RWPE2 (cell line): ENCODE measurements at places on chromosomes 5 and 9.
A peak's percentile ranks its signal among the peaks of the same experiment; 100 is the strongest.

- no peak overlapping the region for H3K27ac ChIP-seq
- no peak overlapping the region for H3K4me3 ChIP-seq
- DNase-seq = no peak
- H3K36me3 ChIP-seq = no peaks in the 10 kb centered on the region
- no peaks in the 10 kb centered on the region for H3K4me1 ChIP-seq
These were observed 34.3 kb upstream of the FSD1L start for GRCh38 chr9:105413525-105413924.

DNA sequence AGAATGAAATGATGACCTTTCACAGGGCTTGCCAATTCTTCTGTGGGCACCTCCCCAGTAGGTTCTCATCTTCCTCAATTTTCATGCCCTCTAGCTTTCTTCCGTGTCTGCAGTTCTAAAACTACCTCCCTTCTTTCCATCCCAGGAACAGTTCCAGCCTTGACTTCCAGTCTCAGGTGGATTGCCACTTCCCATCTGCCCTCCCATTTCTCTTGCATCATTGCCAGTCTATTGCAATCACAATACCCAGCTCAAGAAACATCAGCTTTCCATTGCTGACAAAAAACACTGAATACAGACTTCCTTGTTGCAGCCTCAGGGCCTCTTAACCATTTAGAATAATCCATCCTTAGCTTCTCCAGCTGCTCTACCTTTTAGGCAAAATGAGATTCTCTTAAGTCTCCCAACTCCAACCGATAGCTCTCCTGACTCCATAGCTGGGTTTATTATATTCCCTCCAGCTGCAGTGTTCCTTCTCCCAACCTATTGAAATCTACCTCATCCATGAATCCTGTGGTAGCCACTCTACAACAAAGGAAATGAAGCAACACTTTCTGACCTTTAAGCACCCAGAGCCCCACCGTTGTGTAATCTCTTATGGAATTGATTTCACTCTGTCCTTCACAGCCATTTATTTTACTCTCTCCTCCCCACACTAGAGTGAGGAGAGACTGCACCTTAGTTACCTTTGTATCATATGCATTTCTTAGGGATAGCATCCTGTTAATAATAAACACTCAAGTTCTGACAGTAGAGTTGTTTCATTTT, 75.6 kb upstream of the PCA3 start:
- H3K4me1 ChIP-seq = peaks cover 20% of the 10 kb centered on the region
- no peaks in the 10 kb centered on the region for H3K36me3 ChIP-seq
- DNase-seq = no peak
- peak overlapping the region; percentile 21 for H3K27ac ChIP-seq
- H3K4me3 ChIP-seq = no peak overlapping the region

DNA sequence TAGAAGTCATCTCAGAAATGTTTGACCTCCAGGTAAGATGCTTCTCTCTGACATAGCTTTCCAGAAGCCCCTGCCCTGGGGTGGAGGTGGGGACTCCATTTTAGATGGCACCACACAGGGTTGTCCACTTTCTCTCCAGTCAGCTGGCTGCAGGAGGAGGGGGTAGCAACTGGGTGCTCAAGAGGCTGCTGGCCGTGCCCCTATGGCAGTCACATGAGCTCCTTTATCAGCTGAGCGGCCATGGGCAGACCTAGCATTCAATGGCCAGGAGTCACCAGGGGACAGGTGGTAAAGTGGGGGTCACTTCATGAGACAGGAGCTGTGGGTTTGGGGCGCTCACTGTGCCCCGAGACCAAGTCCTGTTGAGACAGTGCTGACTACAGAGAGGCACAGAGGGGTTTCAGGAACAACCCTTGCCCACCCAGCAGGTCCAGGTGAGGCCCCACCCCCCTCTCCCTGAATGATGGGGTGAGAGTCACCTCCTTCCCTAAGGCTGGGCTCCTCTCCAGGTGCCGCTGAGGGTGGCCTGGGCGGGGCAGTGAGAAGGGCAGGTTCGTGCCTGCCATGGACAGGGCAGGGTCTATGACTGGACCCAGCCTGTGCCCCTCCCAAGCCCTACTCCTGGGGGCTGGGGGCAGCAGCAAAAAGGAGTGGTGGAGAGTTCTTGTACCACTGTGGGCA, 642 bp downstream of the CSF2 start:
- H3K4me3 ChIP-seq = no peak overlapping the region
- peaks cover 31% of the 10 kb centered on the region for H3K4me1 ChIP-seq
- DNase-seq = no peak

DNA sequence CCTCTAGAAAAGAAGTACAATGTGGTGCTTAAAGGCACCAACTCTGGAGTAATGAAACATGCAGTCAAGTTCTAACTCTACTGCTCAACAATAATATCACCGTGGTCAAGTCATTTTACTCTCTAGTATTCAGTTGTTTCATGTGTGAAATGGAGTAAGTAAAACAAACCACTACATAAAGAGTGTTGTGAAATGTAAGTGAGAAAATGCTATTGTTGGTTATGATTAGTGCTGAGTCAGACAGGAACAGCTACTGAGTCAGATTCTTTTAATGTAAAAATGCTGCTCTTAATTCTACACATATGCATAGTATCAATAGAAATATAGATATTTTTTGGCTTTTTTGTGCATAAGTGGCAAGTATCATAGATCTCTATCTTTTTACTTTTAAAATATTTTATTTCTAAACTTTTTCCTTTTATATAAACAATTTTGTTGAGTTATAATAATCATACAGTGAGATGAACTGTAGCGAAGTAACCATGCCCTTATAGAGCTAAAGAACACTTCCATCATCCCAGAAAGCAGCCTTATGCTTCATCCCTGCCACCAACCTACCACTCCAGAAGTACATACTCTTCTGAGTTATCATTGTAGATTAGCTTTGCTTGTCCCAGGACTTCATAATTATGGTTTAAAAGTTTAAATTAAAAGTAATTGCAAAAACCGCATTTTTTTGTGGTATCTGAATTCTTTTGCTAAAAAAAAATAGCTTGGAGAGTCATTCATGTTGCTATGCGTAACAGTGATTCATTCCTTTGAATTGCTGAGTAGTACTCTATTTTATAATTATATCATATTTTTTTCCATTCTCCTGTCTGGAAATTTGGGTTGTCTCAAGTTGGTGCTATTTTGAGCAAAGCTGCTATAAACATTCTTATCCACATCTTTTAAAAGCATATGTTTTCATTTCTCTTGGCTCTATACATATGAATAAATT, 548.2 kb upstream of the CLINT1 start:
- no peaks in the 10 kb centered on the region for H3K36me3 ChIP-seq
- no peaks in the 10 kb centered on the region for H3K27me3 ChIP-seq
- peaks cover 15% of the 10 kb centered on the region for H3K4me1 ChIP-seq
- DNase-seq = no peak

- H3K27ac ChIP-seq = no peak overlapping the region
- no peaks in the 10 kb centered on the region for H3K27me3 ChIP-seq
- H3K4me3 ChIP-seq = no peak overlapping the region
- DNase-seq = no peak
- H3K36me3 ChIP-seq = no peaks in the 10 kb centered on the region
- H3K4me1 ChIP-seq = no peaks in the 10 kb centered on the region
These were observed 329.8 kb upstream of the PDE4D start for GRCh38 chr5:60223342-60223741.

GRCh38 chr9:69571032-69571431, 101.1 kb downstream of the APBA1 start:
- no peaks in the 10 kb centered on the region for H3K27me3 ChIP-seq
- peak overlapping the region; percentile 77 for H3K27ac ChIP-seq
- no peak overlapping the region for H3K4me3 ChIP-seq
- peaks cover 48% of the 10 kb centered on the region for H3K4me1 ChIP-seq
- no peaks in the 10 kb centered on the region for H3K36me3 ChIP-seq

DNA sequence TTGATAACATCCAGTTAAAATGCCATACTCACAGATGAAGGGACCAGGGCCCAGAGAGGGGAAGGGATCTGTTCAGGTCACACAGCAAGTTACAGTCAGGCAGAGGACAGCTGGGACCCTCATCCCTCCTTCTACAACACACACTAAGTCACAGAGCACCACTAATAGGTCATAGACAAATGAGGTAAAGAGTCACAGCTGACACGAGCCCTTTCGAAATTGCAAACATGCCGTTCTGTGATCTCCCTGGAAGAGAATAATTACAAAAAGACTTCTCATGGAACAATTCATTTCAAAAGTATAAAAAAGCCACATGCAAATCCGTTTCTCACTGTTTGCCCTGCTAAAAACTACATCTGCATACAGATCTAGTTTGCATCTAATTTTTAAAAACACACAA, 15.5 kb downstream of the IGFBPL1 start:
- no peaks in the 10 kb centered on the region for H3K4me1 ChIP-seq
- H3K27ac ChIP-seq = no peak overlapping the region
- peaks cover 3% of the 10 kb centered on the region for H3K27me3 ChIP-seq
- DNase-seq = no peak

GRCh38 chr5:99187611-99188010, 258.8 kb upstream of the CHD1 start:
- no peak overlapping the region for H3K4me3 ChIP-seq
- no peaks in the 10 kb centered on the region for H3K27me3 ChIP-seq
- DNase-seq = no peak
- no peaks in the 10 kb centered on the region for H3K4me1 ChIP-seq
- H3K27ac ChIP-seq = no peak overlapping the region
